Endothelial cell of coronary artery (primary cell): ENCODE measurements at places on chromosomes 7 and 10. TPM values are rescaled to one million over a fixed set of nuclear protein-coding genes. Genes with fewer than 3 reads are reported as not detected.

PSD gene
- 0.09 and 0.28 TPM in 2 replicates for total RNA-seq

GCK gene
- 0.19 and 0.27 TPM in 2 replicates for total RNA-seq

KLF14 gene
- total RNA-seq, result not detected in 2 replicates

PROSER2 gene
- total RNA-seq, result 4.0 and 5.0 TPM in 2 replicates

TMEM176B gene
- total RNA-seq, result 0.09 TPM in 1 of 2 replicates, not detected in the other

HOXA6 gene
- total RNA-seq, result 0.36 and 1.3 TPM in 2 replicates

NUTM2A gene
- total RNA-seq, result 0.19 and 0.27 TPM in 2 replicates

SORCS1 gene
- not detected in 2 replicates for total RNA-seq

CELF2 gene
- 10.5 and 12.0 TPM in 2 replicates for total RNA-seq

OR6V1 gene
- not detected in 2 replicates for total RNA-seq

DPYSL4 gene
- total RNA-seq, result 14.7 and 36.4 TPM in 2 replicates

FBXO24 gene
- total RNA-seq, result 0.09 and 0.28 TPM in 2 replicates

CFAP69 gene
- total RNA-seq, result 2.2 and 2.4 TPM in 2 replicates

NPC1L1 gene
- not detected in 2 replicates for total RNA-seq

COPS6 gene
- 94.6 and 127 TPM in 2 replicates for total RNA-seq
